Right forelimb (tissue), 1 donor: ENCODE measurements at places on chromosomes 2 and 18.

GRCh38 chr2:211846036-211846400 is 692.6 kb downstream of the ERBB4 start:
- DNase-seq, result no peak

DNA sequence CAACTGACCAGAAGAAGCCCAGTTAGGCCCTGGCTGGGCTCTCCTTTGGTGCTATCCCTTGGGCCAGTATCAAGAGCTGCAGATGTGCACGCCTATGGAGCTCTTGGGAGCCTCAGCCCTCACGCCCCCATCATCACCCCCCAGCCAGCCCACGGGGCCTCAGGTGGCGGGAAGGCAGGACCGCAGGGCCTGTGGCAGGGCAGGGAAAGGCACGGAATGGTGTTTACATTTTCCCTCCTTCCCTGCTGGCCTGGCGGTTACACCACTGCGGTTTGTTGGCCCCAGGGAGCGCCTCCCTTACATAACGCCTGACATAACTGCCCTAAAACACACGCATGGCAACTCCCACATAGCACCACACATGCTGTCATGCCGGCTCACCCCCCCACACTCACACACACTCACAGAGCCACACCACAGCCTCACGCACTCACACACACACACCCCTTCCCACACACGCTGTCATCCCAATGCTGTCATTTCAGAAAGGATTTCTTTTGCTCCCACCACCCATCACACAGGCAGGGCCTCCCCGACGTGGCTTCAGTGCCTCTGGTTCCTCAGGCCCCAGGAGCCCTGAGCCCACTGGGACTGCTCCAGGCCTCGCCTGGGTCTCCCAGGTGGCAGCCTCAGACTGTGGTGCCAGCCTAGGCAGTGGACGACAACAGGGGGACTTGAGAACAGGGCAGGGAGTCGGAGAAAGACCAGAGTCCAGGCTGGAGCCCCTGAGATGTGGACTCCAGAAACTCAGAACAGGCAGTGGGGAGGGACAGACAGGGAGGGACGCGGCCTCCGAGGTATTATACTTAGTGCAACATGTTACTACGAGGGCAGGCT is 15.7 kb downstream of the ZFP36L2 start:
- peak; percentile 78 for DNase-seq

DNA sequence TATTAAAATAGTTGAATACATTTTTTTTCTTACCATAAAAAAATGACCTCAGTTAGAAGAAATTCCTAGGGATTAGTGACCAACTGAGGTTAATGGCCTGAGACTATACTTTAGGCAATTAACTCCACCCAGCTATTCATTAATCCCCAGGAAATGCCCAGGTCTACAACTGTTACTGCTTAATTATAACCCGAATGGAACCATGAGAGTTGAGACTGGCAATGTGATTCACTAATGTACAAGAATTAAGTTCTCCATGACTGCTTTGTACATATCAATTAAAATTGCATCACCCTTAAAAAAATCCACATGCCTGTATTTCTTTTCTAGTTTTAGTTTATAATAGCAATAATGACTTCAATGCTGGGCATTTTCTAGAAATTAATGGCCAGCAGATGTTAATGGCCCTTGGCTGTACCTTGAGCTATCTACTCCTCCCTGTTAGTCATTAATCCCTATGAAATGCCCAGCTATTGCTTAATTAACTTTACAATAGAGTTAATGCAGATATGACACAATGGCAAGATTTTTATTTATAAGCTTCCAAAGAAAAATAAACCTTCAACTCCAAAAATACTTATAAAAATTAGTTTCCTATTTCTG is 44.1 kb downstream of the ERBB4 start:
- DNase-seq, result no peak

GRCh38 chr18:55990186-55990585 is 402.2 kb upstream of the TCF4 start:
- no peak for DNase-seq

DNA sequence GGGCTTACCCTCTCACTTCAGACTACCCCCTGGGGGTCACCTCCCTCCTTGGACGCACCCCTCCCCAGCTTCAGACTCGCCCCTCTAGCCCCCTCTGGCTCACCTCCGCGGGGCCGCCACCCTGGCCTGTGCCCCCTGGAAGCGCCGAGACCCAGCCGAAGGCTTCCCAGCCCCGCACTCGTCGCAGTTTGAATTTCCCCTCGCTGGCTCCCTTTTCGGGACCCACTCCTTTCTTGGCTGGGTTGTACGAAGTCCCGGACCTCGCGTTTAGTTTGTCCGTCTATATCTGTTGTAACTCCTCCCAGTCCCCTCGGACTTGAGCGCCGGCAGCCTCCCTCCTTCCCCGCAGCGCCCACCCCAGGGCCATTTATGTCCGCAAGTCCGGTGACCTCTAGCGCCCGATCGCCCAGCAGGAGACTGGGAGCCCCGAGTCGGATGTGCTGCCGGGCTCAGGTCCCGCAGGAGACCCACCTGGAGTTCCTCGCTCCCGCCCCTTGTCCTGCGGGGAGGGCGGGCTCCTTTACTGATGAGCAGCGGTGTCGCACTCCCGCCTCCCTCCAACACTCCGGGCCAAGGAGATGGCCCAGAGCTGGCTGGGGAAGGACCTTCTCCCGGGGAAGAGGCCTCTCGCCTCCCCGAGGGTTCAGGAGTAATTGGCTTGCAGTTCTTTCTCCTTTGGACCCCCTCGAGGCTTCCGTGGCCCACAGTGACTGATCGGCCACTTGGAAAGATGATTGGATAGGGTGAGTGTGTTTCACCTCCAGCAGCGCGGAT is 692 bp upstream of the RAX start:
- DNase-seq, result no peak

DNA sequence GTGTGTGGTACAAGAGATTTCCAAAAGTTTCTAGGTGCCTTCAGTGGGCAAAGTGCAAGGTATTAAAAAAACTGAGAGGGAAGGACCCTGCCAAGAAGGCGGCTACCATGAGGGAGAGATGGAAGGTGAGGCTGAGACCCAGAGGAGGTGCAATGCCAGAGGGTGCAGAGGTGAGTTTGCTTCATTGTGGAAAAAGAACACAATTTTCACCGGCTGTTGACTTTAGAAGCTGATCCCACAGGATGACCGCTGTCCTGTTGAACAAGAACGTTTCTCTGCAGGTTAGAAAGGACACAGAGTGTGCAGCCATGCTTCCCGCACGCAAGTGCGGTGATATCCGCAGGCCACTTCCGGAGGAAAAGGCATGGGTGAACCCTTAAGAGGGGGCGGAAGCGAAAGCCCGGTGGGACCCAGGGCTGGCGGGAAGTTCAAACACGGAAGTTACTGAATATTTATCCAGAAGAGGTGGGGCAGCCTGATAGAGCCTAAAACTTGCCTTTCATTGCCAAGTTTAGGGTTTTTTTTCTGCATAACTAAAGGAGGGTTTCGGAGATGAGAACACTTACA is 16.6 kb downstream of the SP110 start:
- DNase-seq, result no peak

DNA sequence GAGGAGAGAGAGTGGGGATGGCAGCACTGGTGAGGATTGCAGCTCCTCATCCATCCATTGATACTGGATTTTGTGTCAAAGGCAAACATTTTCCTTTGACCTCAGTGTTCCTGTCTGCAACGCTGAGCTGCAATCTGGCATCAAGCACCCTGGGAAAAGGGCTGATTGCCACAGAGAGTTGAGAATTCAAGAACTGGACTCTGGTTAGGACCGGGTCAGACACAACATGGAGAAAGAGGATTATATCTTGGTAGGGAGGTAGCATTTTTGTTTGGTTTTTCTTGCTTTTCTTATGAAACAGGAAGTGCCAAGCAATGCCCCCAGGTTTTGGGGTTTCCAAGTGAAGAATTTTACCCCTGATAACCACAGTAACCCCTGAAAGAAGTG is 81.9 kb upstream of the PKDCC start:
- DNase-seq, result no peak

DNA sequence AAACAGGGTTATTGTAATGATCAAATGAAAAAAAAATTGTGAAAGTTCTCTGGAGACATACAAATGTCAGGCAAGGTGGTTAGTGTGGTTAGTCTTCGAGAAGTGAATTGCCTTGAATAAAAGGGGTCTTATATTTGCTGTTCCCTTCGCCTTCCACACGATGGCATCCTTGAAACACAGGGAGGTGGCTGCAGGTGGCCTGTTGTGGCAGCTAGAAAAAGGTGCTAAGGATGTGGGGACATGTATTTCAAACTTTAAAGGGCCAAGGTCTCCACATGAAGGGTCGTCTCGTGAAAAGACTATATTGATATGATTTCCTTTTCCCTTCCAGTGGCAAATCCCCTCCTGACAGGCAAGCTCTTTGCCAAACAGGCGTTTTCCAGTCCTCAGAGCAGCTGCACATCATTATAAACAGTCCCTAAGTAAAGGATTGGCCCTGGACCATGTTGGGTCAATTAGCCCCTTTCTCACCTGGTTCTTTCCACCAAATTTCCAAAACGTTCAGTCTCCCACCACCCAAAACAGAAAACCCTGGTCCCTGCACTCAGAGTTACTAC is 68.5 kb downstream of the COPS8 start:
- DNase-seq, result peak; percentile 69

DNA sequence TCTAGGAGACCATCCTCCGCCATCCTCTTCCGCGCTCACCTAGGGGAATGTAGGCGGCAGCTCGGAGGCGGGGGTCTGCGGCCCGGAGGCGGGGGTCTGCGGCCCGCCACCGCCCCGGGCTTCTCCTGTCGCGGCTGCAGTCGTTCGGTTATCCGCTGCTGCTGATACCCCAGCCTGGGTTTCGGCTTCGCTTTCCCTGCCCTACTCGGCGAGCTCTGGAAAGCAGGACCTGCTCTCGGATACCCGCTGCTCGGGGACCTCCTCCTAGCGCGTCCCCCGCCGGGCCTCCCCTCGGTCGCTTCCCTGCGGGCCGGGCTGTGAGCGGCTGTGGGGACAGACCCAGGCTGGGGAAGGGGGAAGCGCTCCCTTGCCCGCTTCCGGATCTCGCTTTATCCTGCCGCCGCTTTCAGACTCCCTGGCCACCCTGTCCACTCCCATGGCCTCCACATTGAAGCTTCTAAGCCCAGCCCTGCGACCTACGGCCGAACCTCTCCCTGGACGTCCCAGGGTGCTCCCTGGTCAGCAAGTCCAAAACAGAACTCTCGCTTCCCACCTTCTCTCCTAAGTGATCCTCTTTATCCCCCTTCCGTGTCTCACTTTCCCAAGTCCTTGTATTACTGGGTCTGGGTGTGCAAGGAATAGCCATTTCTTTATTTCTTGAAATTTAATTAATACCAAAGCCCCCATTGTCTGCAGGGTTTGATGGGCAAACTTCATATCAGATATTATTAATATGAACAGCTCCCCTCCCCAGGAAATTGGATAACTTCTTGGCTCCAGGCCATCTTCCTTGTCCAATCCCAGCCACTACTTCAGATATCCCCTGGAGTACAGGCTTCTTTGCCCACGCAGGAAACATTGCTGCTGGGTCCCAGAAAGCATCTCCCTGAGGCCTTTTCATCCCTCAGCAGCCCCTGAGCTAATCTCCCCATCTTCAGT is 769 bp downstream of the FKBP1B start:
- DNase-seq, result peak; percentile 57

GRCh38 chr18:24860978-24861680 is 400.7 kb downstream of the HRH4 start:
- DNase-seq, result no peak

GRCh38 chr2:193679847-193680246 is 1485.1 kb upstream of the TMEFF2 start:
- no peak for DNase-seq

GRCh38 chr18:13558124-13558523 is 168.2 kb downstream of the FAM210A start:
- DNase-seq, result peak; percentile 44

GRCh38 chr2:183117226-183117625 is 7.0 kb upstream of the NUP35 start:
- DNase-seq, result no peak

- DNase-seq, result no peak
Measured at GRCh38 chr2:238642973-238643372, 204.9 kb upstream of the TWIST2 start.

DNA sequence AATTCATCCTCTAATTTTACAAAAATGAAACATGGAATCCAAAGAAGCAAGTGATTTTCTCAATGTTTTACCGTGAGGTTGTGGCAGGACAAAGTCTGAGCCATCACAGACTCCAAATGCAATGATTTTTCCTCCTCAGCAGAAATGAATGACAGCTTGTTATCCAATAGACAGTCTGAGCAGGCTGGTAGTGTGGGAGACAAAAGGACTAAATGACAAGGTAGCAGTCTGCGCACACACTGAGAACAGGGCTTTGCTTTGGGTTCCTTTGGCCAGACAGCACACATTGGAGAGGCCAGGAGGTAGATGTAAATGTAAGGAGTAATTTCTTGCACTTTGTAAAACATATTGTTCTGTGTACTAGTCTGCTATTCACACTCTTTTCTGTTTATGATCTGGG is 50.3 kb upstream of the RGPD4 start:
- DNase-seq, result no peak
